ENCODE measurements at places on chromosomes 1 and 21. TPM values are rescaled to one million over a fixed set of nuclear protein-coding genes. Genes with fewer than 3 reads are reported as not detected.
A peak's percentile ranks its signal among the peaks of the same experiment; 100 is the strongest.

GRCh38 chr1:106978477-106979322 lies 77.8 kb upstream of the PRMT6 start:
- peak; percentile 76 for DNase-seq

- no peak for DNase-seq
These were observed 61.0 kb downstream of the MATN1 start for GRCh38 chr1:30662291-30662840.

The C1QC gene
- not detected for total RNA-seq

- DNase-seq: peak; percentile 35
These were observed 15.2 kb downstream of the H6PD start for GRCh38 chr1:9249534-9250410.

The NPHS2 gene
- total RNA-seq: not detected

GRCh38 chr1:68111519-68112436 lies 61.4 kb upstream of the DIRAS3 start:
- DNase-seq: peak; percentile 65

GRCh38 chr1:78045926-78046778 lies at the start of gene GIPC2:
GIPC2 (plus strand) TSS chr1:78045966; CDS start chr1:78046095, 129 bp downstream.
- peak; percentile 10 for DNase-seq

- no peak for DNase-seq
These were observed 54.2 kb upstream of the RGS7 start for GRCh38 chr1:241411056-241411775.

GRCh38 chr1:33036051-33036525 lies 595 bp downstream of the AK2 start:
- peak; percentile 37 for DNase-seq

The CLIC4 gene
- total RNA-seq: 209 TPM

- no peak for DNase-seq
These were observed at the start of gene RPTN for GRCh38 chr1:152159144-152159543. RPTN (minus strand) TSS chr1:152159228; CDS start chr1:152157889, 1,339 bp downstream.

DNA sequence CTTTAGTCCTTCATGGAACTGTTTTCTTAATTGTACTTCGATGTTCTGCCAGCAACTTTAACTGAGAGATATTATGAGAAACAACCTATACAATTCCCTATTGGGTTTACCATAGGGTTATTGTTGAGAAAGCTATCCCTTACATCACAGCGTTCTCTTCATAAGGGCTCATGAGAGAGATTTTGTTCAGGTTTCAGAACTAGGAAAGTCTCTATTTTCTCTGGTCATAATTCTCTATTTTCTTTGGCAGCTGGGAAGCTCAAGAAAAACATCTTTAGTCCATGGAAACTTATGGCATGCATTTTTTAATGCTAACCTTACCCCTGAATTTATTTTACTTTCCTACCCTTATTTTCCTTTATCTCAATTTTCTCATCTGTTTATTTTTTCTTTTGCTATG lies 38.2 kb downstream of the NMNAT2 start:
- no peak for DNase-seq

GRCh38 chr1:45026446-45026845 lies 14.4 kb downstream of the UROD start:
- DNase-seq: no peak

GRCh38 chr1:218872026-218872425 lies 301.7 kb upstream of the LYPLAL1 start:
- DNase-seq: no peak

DNA sequence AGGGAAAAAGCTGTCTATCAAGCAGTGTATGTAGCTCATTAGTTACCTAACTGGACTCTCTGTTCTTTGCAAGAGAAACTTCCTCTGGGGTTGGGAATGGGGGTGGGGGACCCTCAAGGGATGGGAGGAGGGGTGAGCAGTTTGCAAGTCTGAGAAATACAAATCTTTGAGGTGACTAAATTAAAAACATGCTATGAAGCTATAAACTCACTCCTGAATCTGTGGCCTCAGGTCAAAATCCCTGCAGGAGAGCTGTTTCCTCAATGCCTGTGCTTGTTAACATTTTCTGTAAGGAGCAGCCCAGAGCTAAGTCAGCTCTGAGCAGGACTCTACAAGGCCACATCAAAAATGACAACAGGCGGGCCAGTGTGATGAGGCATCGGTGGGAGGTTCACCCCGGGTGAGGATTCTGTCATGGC lies 32.8 kb upstream of the PTPRC start:
- no peak for DNase-seq

All from A673 (cell line).